ENCODE measurements at places on chromosomes 3 and 15.

DNA sequence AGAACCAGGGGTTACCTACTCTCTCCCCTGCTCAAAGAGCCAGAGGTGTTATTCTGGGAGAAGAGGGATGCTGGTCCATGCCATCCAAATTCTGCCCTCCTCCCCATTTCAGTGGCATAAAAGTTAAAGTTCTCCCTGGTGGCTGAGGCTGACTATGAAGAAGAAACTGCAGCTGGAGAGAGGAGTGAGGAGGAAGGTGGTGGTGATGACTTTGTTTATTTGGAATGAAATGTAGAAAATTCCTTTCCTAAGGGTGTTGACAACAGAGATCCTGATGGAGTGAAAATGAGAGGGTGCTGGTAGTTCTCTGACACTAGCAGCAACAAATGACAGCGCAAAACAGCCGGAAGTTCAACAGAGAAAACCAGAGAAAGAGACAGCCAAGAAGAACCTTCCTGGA lies 100.4 kb downstream of the PCCB start:
- no peak for DNase-seq

DNA sequence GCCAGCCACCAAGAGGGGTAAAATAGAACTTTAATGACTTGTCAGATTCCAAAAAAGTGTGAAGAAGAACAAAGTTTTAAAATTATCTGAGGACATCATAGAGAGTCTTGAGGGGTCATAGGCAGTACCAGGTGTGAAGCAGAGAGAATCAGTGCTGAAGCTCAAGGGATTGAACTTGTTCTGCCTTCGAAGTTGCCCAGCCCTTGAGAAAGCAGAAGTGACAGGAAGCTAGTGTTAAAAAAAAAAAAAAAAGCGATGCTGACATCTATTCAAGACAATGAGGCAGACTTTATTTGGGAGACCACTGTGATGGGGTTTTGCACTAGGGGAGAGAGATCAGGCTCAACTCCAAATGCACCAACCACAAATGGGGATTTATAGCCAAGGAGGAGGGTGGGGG lies 21.8 kb downstream of the FBXO22 start:
- DNase-seq, result no peak

DNA sequence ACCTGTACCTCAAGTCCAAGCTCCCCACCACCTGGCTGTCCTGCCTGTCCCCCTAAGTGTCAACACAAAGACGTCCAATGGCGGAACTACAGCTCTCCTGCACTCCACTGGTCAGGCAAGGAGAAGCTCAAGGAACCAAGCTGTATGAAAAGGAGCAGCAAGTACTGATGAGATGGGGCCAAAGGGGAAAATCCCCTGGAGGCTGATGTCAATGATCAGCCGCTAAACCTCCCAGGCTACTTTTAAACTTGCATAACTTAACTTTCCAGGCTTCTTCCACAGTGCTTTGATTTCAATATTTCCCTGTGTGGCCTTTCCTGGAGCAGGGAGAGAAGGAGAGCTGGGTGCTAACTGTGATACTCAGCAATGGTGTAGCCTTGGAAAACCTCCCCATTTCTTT lies 35.0 kb downstream of the TM4SF4 start:
- DNase-seq, result no peak

- no peak for DNase-seq
Measured at GRCh38 chr15:48782911-48783310, 28.0 kb downstream of the CEP152 start.

DNA sequence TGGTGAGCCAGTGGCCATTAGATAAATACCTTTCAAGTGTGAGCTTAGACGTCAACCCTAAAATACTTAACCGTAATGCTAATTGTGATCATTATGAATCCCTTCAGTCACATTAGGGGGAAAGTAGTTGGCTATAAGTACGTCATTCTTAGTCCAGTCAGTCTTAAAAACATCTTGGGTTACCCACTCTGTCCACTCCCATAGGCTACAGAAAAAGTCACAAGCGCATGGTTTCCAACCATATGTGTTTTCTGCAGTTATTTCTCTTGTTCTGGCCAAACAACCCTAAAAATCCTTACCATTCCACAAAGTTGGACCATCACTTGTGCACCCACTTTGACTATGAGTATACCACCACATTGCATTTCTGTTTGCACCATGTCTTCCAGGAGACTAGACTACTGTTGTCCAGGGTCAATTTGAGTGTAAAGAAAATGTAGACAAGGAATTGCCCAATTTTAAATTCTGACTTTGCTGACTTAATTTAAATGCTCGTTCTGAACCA lies 3.3 kb downstream of the RPL15 start:
- DNase-seq, result no peak

DNA sequence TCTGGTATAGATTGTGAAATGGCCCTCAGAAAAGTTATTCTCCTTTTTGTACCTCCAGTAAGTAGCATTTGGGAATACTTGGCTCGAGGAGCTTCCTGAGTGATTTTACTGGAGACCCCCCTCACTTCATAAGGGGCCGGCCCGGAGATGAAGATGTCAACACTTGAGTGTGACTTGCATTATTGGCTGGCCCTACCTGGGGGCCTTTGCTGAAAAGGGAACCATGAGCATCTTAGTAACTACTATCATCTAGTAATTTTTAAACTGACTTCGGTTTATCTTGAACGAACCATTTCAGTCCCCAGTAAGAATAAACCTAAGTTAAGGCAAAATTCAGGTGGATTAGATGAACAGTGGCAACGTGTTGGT lies 1.3 kb downstream of the FAIM start:
- no peak for DNase-seq

- DNase-seq, result no peak
Measured at GRCh38 chr3:183487016-183487415, 58.6 kb upstream of the MCF2L2 start.

GRCh38 chr3:66004244-66004643 lies 34.5 kb downstream of the MAGI1 start:
- DNase-seq, result no peak

GRCh38 chr3:33437556-33438283 lies 2.5 kb downstream of the UBP1 start:
- DNase-seq, result no peak

- DNase-seq, result no peak
Measured at GRCh38 chr3:55030938-55031337, 103.1 kb upstream of the LRTM1 start.

DNA sequence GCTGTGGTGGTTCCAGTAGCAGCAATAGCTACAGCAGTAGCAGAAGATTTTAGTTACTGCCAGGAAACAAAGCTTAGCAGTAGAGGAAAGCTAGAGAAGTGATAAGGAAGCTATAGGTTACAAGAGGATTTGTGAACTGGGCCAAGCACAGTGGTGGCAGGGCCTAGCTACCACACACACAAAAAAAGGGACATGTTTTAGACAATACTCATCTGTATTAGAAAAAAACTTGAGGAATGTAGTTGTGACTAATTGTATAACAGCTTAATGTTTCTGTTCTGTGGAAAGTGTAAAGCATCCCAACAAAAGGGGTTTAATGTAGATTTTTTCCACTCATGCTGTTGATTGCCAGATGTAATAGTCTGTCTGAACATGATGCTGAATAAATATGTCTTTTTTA lies 29.9 kb upstream of the PFN2 start:
- DNase-seq, result no peak

DNA sequence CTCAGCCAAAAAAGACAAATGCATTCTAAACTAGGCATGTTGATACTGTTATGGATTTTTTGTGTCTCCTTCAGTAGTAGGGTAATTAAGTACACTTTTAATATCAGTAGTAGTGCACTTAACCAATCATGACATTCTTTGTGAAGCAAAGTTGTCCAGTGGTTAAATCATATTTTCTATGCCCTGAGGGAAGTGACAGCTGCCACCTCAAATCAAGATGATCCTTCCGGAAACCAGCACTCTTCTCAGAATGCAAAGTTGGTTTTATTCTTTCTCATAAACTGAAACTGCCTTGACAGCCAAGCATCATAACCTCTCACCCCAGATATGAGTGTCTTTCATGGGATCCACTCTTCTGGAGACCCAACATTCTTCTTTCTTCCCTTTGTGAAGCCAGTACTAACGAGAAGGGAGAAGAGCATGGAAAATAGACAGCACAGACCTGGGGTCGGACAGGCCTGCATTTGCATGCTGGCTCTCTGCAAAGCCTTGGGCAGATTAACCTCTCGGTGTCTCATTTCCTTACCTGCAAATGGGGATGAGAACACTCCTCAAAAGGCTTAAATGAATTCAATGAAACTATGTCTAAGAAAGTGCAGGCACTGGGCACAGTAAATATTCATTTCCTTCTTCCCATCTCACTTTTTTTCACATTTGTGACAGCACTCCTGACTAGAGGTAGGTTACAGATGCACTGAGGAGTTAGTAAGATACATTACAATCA lies 13.2 kb downstream of the AAGAB start:
- no peak for DNase-seq

- DNase-seq, result no peak
Measured at GRCh38 chr3:6737630-6738029, 123.3 kb upstream of the GRM7 start.

DNA sequence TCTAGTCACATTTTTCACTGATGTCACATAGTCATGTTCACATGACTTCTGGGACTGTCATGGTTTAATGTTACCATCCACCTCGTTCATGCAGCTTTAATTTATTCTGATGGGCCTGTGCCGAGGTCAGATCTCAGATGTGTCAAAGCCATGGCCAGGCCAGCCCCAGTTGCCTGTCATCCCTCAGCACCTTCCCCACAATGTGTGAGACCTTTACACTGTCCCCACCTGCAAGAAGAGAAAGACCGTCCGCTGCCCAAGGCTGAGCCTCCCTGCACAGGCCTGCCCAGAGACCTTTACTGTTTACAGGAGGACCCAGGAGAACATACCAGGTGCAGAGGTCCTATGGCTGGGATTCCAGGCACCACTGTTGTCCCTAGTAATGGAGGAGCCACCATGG lies 12.8 kb upstream of the KLF15 start:
- no peak for DNase-seq

GRCh38 chr3:150623945-150624344 lies 20.8 kb downstream of the SELENOT start:
- DNase-seq, result no peak

GRCh38 chr3:126156468-126156867 lies 23.9 kb downstream of the ALDH1L1 start:
- no peak for DNase-seq

- DNase-seq, result no peak
Measured at GRCh38 chr3:138404121-138404520, 30.3 kb upstream of the ESYT3 start.

GRCh38 chr3:8755564-8756237 lies 13.7 kb downstream of the OXTR start:
- peak; percentile 13 for DNase-seq

GRCh38 chr3:188978421-188979171 lies 193.2 kb upstream of the TPRG1 start:
- no peak for DNase-seq

GRCh38 chr3:179681492-179682263 lies 28.8 kb downstream of the USP13 start:
- DNase-seq, result peak; percentile 46

- DNase-seq, result no peak
Measured at GRCh38 chr3:99544786-99545281, 93.6 kb upstream of the COL8A1 start.

- DNase-seq, result no peak
Measured at GRCh38 chr3:102514241-102514640, 79.4 kb downstream of the ZPLD1 start.

DNA sequence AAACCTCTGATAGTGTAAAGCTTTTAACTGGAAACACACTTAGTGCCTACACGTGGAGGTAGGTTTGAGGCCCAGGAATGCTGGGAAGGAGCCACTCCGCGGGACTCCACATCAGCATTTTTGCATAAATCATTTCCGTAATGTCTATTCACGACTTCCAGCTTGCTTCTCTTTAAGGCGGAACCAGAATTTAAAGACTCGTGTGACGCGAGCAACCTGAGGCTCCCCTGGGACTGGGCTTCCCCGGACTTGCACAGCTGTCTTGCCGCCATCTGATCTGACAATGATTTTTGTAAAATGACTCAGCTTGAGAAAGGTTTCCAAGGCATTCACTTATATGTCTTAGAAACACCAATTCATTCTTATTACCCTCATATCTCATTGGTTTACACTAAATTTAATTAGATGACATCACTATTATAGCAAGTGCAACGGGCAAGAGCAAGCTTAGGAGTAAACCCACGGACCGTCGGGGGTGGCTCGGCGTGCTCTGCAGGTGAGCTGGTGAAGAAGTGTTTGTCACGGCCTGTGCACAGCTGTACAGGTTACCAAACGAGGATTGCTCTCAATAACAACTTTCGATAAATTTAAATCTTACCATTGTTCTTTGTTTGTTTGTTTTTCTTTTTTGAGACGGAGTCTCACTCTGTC lies 95.2 kb downstream of the CHSY1 start:
- no peak for DNase-seq

GRCh38 chr3:151236316-151236715 lies 33.3 kb upstream of the GPR171 start:
- DNase-seq, result no peak

DNA sequence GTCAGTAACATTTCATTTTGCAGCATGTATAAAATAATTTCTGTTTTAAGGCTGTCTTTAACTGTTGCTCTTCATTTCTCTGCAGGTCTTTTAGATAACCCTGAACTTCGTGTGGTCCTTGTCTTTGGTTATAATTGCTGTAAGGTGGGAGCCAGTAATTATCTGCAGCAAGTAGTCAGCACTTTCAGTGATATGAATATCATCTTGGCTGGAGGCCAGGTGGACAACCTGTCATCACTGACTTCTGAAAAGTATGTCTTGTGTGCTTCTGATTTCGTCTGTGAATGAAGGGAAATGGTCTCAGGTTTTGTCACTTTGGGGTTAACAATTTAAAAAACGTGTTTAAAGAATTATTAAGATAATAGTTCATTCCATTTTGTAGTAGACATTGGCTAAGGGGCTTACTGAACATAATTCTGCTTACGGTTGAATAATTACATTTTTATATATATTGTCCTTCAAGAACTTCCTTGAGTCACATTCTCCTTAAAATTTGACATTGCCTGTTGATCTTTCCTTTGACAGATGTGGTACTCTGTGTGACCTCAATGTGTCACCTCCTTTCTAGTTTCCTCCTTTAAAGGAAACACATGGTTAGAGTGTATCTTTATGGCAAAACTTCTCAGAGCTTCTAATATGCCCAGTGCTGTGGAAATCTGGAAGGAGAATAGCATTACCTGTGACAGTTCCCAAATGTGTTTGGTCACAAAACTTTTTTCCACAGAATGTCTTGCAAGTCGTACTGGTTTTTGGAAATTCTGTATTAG lies 26.3 kb downstream of the FBXO22 start:
- no peak for DNase-seq

- no peak for DNase-seq
Measured at GRCh38 chr3:27452368-27453090, 31.7 kb downstream of the SLC4A7 start.

DNA sequence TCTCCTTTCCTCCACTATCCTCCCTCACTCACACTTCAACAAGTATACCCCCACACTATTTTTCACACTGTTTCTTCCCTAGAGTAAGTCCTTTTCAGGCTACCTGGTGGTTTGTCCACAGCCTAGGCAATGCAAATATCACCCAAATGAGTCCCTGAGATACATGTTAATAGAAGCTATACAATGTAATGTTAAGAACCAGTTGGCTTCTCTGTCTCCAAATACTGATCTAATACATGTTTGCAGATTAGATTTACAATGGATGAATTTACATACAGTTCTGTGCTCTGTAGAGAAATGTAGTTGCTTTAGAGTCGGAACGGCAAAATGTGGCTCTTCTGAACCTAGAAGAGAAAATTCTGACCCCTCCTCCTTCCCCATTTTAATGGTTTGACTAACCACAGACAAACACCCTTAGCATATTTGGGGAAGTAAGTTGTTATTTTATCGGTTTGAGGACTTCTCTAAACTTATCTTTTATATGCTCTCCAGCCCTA lies 63.6 kb upstream of the MBNL1 start:
- DNase-seq, result no peak
